ENCODE measurements at places on chromosomes 13 and 19.

DNA sequence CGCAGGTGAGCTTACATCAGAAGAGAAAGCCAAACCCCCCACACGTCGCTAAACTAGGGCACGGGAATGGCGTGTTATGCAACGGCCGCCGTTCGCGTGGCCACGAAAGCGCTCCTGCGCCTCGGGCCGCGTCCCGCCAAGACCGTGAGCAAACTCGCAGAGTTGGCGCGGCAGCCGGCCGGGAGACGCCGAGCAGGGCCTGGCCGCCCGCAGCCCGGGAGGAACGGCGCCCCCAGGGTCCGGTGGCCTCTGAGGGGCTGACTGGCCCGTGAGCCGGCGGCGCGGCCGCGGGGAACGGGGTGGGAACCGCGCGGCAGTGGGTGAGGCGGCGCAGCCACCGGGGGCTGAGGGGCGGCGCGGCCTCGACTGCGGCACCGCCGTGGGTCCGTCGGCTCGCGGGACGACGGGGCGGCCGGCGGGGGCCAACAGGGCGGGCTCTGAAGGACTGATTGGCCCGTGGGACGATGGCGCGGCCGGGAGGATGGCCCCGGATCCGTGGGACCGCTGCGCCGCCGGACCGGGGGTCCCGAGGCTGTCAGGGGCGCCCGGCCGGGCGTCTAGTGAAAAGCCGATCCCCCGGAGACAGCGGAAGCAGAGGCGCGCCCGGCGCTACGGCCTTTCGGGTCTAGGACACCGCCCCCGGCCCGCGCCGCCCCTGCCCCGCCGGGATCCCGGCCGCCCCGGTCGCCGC is 903 bp downstream of the LATS2 start:
- peaks cover 30% of the 10 kb centered on the region for H3K4me1 ChIP-seq
- H3K27me3 ChIP-seq: no peaks in the 10 kb centered on the region
- H3K27ac ChIP-seq: peak overlapping the region; percentile 98
- peak overlapping the region; percentile 94 for H3K4me3 ChIP-seq
- peak; percentile 93 for DNase-seq

- H3K4me3 ChIP-seq: no peak overlapping the region
- DNase-seq: no peak
- peaks cover 2% of the 10 kb centered on the region for H3K36me3 ChIP-seq
- H3K27me3 ChIP-seq: no peaks in the 10 kb centered on the region
Measured at GRCh38 chr19:19410553-19411550, 5.4 kb downstream of the GATAD2A start.

- H3K36me3 ChIP-seq: no peaks in the 10 kb centered on the region
- H3K27ac ChIP-seq: peak overlapping the region; percentile 84
- H3K27me3 ChIP-seq: no peaks in the 10 kb centered on the region
- DNase-seq: no peak
- H3K4me1 ChIP-seq: peaks cover 24% of the 10 kb centered on the region
Measured at GRCh38 chr13:31846961-31847752, 107.8 kb downstream of the RXFP2 start.

- no peak overlapping the region for H3K4me3 ChIP-seq
- no peaks in the 10 kb centered on the region for H3K36me3 ChIP-seq
- H3K4me1 ChIP-seq: no peaks in the 10 kb centered on the region
Measured at GRCh38 chr13:21749410-21749809, 78.5 kb downstream of the FGF9 start.

Data from upper lobe of left lung (tissue), 6 donors.